ENCODE measurements at places on chromosomes 7 and 10.

- DNase-seq = no peak
Measured at GRCh38 chr10:16445770-16446469, 9.1 kb downstream of the PTER start.

DNA sequence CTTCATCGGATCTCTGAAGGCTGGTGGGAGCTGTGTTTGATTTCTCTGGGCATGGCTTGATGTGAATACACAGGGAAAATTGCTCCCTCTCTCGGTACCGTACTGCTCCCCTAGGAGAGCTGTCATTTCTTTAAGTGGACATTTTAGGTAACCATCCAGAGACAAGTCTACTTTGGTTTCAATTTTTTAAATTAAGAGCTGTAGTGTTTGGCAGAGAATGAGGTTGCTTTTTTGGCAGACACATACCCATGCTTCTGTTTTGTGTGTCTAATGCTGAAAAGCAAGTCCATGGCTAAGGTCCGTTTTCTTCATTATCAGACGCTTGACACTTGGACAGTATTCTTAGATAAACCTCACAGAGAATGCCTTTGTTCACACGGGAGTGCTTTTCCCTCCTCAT, 61.3 kb upstream of the TRIL start:
- no peak for DNase-seq

GRCh38 chr7:45189151-45189970, 31.8 kb downstream of the RAMP3 start:
- no peak for DNase-seq

DNA sequence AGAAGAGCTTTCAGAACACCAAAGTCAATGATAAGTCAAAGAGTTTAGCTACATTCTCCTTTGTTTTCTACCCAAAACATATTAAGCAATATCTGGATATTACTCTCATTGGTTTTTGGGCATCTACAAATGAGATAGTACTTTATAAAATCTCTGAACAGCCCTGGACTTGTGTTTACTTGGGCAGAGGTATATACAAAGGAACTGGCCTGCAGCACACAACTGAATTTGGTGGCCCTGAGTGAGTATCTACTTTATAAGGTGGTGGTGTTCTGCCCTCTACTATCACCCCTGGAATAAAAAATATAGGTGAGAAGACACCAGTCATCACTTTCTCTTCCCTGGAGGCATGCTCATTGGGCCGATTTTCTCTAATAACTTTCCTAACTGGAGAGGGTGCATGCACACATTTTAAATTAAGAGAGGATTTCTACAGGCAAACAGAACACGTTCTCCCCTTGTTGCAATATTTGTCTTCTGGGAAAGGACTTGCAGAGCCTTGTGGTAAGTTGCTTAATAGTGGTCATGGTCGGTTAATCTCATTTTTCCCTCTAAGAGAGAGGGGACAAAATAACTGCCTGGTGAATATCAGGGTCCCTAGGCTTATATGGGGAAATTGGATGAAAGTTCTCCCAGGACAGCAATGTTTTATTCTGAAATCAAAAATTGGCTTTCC, 41.1 kb downstream of the OTUD1 start:
- no peak for DNase-seq
